CD4-positive, alpha-beta T cell treated with Interleukin-15 for 1 hour (primary cell): ENCODE measurements at places on chromosomes 6 and 20.

- no peak for DNase-seq
Measured at GRCh38 chr6:88361298-88361697, 195.2 kb upstream of the CNR1 start.

DNA sequence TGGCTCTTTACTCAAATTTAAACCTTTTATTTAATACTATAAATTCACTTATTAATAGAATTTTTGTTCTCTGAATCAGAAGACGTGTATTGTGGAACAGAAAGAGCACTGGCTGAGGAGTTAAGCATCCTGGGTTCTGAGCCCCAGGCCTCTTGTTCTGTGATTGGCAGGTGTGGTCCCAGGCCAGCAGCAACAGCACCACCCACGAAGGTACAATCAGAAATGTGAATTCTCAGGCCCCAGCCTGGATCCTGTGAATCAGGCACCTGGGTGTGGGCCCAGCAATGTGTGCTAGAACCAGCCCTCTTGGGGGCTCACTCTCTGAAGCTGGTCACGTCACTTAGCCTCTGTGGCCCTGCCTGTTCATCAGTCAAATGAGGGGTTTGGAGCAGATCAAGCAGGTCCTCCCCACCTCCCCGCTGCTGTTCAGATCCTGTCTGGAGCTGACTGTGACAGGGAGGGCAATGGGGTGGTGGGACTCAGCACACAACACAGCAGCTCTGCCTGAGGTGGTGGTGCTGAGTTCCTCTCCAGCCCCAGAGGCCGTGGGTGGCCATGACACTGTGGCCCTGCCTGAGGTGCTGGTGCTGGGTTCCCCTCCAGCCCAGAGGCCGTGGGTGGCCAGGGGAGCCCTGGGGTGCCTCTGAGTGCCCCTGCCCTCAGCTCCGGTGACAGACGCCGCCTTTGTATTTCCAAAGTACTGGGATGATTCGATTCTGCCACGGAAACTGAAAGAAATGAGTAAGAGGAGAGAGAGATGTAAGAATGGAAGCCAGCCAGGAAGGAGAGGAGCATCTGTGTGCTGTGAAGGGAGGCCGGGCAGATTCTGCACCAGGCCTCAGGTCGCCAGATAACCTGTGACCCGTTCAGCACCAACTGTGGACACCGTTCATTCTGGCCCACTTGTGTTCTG lies 41.6 kb upstream of the FRMD1 start:
- DNase-seq: no peak

- no peak for DNase-seq
Measured at GRCh38 chr6:96196633-96197032, 180.9 kb downstream of the FUT9 start.

- no peak for DNase-seq
Measured at GRCh38 chr20:33909331-33909921, 84.3 kb upstream of the RALY start.

GRCh38 chr20:51797357-51798025 lies 4.8 kb downstream of the SALL4 start:
- no peak for DNase-seq

GRCh38 chr6:44504301-44504791 lies 116.8 kb downstream of the CDC5L start:
- DNase-seq: no peak

DNA sequence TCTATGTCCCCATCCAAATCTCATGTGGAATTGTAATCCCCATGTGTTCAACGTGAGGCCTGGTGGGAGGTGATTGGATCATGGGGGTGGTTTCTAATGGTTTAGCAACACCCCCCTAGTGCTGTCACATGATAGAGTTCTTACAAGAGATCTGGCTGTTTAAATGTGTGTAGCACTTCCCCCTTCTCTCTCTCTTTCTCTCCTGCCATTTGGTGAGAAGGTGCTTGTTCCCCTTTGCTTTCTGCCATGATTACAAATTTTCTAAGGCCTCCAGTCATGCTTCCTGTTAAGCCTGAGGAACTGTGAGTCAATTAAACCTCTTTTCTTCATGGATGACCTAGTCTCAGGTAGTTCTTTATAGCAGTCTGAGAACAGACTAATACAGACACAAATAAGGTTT lies 165.4 kb downstream of the OGFRL1 start:
- DNase-seq: no peak

- DNase-seq: peak; percentile 39
Measured at GRCh38 chr6:15458021-15458459, 204.8 kb downstream of the DTNBP1 start.

GRCh38 chr6:133863228-133863627 lies 25.7 kb upstream of the TCF21 start:
- no peak for DNase-seq

DNA sequence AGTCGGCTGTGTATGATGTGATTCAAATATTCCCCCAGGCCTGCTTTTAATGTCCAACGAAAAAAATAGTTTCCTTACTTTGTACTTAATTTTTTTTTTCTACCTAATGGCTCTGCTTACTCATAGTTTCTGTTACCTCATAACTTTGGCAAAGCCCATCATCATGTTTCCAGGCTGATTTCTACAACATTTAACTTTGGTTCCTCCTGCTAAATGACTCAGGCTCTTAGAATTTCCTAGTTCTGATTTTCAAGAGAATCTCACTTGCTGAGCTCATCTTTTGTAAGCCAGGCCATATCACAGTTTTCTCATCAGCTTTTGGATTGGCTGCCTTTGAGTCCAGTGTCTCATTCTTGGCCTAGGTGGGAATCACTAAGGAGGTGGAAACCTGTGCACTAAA lies 323.1 kb downstream of the HDGFL1 start:
- DNase-seq: no peak

- peak; percentile 63 for DNase-seq
Measured at GRCh38 chr6:170147832-170148708, 142.8 kb downstream of the DLL1 start.

DNA sequence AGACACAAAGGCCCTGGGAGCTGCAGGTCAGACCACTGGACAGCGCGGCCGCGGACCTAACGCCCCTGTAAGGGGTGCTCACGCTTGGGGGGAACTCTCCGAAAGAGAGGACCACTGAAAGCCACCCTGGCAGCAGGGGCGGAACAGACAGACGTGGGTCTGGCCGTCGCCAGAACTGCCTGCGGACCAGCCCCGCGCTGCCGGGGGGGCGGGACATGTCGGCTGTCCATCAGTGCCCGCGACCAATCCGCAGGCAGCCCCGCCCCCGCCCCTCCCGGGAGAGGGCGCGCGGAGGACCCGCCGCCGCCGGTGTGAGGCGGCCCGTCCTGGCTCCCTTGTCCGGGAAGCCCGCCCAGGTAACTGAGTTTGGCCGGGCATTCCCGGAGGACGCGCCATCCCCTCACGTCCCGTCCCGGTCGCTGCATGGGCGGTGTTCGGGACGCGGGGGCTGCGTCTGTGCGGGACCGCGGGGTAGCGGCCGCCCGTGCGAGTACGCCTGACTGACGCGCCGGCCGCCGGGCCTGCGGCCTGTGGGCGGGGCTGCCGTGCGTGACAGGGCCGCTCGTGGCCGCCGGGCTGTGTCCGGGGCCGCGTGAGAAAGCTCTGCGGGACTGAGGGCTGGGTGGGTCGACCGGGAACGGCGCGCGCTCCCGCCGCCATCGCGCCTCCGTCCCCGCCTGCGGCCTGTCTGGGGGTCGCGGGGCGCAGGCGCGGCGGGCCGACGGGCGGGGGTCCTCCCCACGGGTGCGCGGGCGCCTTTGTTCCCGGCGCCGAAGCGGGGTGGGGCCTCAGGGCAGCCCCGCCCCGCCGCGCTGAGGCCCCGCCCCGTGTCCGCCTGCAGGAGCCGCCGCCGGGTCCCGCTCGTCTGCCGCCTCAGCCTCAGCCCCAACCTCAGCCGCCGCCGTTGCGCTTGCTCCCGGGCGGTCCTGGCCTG lies at the start of gene PLCG1:
TSS of gene PLCG1 (plus strand) at position 864 of the 934 bp plus-strand sequence. CDS start 99 bp downstream, outside the sequence.
- DNase-seq: peak; percentile 83

GRCh38 chr6:44598679-44599078 lies 211.2 kb downstream of the CDC5L start:
- DNase-seq: no peak

DNA sequence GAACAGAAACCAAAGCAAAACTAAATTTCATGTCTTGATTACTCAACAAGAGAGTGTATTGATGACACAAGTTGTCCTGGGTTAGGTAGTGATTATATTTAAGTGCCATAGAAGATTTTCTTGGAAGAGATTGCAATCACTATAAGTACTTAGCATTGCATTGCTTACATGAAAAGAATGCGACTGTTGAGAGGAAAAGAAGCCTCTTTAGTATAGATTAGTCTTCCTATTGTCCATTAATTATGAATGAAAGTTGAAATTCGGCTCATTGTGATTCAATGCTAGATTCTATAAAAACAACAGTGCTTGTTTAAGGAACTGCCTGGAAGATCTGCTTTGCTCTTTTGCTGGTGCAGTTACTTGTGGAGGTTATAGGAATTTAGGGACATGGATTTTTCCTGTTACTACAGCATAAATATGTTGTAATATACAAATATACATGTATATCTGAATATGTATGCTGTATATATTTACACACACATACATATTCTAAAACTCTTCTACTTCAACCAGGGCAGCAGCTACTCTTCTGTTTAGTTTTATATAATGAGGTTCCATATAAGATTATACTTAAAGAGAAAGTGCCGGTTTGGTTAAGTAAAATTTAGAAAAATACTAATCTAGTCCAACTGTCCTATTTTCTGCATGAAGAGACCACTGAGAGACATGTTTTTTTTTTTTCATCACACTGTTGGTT lies 796.3 kb downstream of the KIF16B start:
- DNase-seq: no peak

DNA sequence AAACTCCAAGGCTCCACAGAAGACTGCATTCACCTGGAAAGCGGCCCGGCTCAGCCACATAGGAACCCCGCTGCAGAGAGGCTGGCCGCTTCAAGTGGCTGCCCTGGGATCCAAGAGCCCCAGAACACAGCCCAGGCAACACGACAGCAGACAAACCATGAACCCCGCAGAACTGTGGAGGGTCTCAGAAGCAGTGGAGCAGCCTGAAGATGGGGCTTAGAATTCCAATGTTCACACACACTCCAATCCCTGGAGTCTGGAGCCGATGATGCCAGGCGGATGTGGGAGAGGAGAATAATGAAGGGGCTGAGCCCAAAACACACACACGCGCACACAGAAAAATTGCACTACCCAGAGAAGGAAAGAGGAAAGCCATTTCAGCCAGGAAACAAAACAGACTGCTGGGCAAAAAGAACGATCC lies 52.4 kb downstream of the NINL start:
- DNase-seq: no peak
